Activated CD4-positive, CD25-positive, alpha-beta regulatory T cell (primary cell): ENCODE measurements at places on chromosomes 1 and 21.

DNA sequence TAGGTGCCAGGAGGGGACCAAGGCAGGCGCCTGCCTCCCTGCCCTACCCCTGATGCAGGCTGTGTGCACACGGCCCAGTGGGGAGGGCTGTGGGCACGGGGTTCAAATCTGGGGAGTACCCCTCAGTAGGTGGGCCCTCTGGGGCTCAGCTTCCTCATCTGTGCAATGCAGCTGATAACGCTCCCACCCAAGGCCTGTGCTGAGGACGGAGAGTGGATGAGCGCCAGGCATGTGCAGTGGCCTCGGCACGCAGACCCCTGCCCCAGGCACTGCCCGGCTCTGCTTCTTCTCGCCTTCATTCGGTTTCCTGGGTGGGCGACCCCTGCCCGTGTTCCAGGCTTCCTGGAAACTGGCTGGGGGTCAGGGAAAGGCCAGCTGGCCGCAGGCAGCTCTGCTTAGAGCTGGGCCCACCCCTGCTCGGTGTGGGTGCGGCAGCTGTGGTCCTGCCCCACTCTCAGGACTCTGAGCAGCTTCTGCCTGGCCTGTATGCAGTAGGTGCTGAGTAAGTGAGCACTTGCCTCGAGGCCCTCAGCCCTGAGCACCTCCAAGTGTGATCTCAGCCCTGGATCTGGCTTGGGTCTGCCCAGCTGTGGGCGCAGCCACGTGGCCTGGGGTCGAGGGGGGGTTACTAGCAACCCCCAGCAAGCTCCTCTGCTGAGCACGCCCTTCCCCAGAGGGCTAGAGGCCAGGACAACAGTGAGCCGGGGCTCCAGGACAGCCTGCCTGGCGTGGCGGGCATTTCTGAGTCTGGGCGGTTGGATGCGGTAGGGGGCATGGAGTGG is 11.9 kb upstream of the TNFRSF14 start:
- no peak for DNase-seq

DNA sequence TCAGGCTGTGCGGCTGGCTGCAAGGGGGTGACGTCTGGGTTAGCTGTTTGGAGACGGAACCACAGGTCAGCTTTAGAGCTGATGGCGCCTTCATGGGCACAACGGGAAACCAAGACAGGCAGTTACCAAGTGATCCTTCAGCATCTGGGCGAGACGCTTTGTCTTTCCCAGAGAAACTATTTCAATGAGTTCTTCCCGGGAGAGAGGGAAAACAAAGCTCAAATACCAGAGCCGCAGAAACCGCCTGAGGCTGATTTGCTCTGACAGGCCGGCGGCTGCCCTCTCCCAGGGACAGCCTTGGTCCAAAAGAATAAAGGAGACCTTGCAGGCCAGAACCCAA is 76.5 kb downstream of the CD58 start:
- DNase-seq = no peak

DNA sequence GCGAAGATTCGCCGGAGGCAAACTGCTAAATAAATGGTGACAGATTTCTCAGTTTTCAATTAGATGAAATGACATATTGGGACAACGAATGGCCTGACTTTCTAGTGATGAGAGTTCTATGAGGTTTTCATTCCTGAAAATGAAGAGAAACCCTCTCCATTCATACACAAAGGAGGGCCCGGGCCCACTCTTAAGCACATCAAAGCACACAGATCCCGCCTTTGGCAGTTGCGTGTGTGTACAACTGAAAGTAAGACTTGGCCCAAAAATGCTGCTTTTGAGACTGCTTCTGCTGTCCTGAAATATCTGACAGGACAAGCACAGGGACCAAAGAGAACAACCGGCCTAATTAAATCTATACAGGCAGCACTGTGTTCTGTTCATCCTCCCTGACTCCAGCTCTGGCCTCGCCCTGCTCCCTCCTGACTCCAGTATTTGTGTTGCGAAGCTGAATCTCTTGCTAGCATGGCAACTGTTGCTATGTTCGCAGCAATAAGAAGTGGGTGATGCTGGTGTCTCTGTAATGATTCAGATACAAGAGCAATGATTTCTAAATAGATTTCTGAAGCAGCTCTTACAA is 7.4 kb downstream of the LRRC53 start:
- no peak for DNase-seq

DNA sequence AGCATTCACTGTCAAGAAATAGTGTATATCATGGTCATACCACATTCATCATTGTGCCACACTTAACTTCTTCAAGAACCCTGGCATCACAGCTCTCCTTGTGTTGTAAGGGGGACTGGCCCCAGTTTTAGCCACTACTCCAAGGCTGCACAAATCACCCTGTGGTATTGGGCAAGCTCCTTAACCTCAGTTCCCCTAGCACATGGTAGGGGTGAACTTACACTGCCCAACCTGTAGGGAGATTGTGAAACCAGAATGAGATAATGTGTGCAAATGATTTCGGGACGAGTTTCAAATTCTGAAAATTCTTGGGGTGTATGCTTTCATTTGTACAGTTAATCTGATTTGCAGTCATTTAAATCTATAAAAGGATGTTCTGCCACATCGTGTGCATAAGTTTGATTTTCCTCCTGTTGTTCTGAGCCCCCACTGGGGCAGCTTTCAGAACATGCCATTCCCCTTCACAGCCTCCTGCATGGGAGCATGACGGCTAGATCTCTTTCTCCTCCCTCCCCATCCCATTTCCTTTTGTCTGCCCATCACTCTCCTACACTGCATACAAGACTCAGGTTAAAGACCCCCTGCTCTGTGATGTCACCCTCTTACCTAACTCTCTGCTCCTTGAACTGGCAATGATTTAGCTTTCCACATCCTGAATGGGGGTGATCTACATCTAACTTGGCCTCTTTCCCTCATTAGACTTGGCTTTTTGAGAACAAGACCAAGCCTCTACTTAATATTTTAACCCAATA is 290.3 kb downstream of the CHRM3 start:
- no peak for DNase-seq

DNA sequence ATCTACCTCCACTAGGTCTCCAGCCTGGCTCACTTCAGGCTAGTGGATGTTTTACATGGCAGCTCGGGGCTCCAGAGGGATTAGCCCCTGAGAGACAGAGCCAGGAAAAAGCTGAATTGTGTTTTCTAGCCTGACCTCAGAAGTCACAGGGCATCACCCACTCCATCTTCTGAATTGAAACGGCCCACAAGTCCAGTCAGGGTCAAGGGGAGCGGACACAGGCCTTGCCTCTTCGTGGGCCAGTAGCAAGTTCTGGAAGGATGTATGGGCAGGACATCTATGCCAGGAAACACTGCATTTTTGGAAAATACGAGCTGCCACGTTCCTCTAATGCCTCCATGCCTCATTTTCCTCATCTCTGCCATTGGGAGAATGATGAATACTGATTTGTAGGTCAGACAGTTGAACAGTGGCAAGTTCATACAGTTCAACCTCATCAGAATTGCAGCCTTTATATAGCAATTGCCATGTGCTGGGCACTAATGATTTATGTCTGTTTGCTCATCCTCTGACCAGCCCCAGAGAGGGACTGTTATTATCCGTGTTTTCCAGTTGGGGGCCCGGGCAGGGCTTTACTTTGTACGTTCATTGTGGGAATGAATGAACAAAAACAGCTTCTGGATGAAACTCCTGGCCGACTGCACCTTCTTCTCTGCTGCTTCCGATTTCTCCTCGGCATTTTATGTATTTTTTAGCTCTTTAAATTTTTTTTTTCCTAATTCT is 23.2 kb upstream of the PCBP3 start:
- DNase-seq = no peak

- no peak for DNase-seq
These were observed 360.2 kb downstream of the ADGRL2 start for GRCh38 chr1:82160903-82161302.

GRCh38 chr1:17265950-17266349 is 17.1 kb downstream of the PADI3 start:
- DNase-seq = no peak

GRCh38 chr1:221812088-221812752 is 70.3 kb upstream of the DUSP10 start:
- no peak for DNase-seq

DNA sequence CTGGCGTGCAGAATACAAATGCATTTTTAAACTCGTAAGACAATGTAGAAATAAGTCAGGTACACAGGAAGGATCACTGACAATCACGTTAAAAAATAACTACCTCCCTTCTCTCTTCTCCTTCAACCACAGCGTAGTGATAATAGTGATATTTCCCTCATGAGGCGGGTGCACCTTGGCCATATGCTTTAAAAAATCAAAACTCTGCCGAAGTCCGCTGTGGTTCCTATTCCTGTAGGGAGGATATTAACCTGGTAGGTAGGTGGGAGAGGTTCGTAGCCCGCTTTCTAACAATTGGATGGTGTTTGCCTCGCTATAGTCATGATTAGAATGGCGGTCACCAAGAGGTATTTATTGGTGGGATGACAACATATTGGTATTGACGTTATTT is 732 bp downstream of the GREM2 start:
- no peak for DNase-seq

- no peak for DNase-seq
These were observed 30.7 kb downstream of the ARHGEF10L start for GRCh38 chr1:17570228-17570627.
